Fibroblast of skin of left quadriceps (primary cell): ENCODE measurements at places on chromosomes 12 and 14.

DNA sequence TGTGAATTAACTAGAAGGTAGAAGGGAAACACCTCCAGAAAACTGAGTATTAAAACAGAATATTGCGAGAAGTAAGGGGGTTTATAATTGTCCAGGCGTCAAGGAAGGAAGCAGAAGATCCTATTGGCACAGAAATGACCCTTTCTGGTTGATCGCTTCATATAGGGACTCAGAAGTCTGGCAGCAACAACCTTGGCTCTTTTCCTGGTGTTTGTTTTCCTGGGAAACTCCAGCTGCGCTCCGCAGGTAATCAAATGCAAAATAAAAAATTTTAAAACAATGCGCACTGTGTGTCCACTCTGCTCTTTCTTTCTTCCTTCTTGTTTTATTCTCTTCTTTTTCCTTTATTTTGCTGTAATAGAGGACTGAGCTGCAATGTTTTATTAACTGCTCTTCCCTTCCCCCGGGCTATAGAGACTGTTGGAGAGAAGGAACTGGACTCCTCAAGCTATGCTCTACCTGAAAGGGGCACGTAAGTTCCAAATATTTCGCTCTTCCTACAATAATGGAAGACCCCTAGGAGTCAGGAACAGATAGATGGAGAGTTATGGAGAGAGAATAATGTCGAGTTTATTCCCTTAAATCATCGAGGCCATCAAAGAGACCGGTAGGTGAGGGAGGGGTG, 737 bp downstream of the SPX start:
- DNase-seq: no peak

DNA sequence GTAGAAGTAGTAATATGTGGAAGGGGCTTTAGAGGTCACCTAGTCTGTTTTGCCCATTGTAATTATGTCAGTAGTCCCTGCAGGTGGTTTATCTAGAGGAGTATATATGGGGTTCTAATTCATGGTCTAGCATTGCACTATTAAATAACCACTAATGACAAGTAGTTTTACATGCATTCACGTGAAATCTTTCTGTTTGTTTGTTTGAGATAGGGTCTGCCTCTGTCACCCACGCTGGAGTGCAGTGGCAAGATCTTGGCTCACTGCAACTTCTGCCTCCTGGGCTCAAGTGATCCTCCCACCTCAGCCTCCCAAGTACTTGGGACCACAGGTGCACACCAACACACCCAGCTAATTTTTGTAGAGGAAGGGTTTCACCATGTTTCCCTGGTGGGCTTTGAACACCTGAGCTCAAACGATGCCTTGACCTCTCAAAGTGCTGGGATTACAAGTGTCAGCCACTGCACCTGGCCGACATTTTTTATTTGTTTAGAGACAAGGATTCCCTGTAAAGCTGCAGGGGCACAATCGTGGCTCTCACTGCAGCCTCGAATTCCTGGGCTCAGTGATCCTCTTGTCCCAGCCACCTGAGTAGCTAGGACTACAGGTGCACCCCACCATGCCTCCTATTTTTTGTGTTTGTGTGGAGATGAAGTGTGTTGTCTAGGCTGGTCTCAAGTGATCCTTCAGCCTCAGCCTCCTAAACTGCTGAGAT, 12.0 kb upstream of the PSEN1 start:
- DNase-seq: no peak

DNA sequence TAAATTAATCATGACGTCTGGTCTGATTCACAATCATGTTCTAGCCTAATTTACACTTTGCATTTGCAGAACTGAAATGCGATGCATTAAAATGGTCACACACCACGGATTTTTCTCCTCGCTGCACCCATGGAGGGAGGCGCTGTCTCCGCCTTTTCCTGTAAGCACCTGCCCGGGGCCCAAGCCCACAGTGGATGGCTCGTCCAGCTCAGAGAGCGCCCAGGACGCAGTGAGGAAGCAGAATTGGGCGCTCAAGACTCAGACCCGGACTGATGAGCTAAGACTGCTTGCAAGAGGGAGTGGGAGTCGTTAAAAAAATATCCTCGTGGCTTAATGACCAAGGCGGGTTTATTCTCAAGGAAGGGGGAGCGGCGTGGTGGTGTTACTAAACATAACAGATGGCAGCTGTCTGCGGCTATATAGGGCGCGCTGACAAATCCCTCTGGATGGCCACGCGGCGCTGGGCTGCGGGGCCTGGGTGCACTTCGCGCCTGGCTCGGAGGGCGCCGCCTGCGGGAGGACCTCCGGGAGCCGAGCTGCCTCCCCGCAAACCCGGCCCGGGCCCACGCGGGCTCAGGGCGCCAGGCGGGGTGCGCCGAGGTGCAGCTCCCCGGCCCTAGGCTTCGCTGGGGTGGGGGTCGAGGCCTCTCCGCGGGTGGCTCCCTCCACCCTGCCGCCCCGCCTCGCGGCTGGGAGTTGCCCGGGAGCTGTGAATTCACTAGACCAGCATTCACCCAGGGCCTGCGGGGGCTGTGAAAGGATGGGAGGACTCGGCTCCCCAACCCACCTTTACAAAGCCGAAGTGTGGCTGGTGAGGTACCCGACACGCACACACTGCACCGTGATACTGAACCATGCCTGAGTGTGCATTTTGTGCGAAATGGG, 78.7 kb downstream of the PPM1A start:
- no peak for DNase-seq

- peak; percentile 62 for DNase-seq
These were observed 298.6 kb downstream of the PDZRN4 start for GRCh38 chr12:41486718-41487117.

DNA sequence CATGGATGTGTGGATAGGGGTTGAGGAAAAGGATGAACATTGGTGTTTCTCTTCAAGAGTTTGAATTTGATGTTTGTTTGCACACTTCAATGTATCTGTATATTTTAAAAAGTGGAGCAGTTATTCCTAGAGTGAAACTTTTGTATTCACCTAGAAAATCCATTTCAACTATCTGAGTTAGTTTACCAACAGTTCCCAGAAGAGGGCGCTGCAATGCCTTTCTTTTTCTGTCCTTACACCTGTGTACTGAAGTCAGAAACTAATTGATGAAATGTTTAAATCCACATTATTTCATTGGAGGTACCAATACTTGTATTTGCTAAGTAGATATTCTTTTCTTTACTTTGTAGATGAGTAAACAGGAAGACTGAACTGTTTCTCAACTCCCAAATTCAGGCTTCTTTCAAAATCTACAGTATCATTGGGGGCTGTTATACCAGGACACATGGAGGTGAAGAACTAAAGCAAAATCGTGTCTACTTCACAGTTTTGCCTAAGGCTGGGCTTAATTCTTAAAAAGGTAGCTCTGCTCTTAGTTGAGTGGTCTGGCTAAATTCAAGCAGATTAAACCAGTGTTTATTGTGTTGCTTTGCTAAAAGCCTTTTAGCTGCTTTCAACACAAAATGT, 26.6 kb upstream of the KLRB1 start:
- no peak for DNase-seq

GRCh38 chr12:109485201-109485600, 7.8 kb downstream of the UBE3B start:
- no peak for DNase-seq

GRCh38 chr12:121934309-121934664, 15.9 kb downstream of the CFAP251 start:
- no peak for DNase-seq

DNA sequence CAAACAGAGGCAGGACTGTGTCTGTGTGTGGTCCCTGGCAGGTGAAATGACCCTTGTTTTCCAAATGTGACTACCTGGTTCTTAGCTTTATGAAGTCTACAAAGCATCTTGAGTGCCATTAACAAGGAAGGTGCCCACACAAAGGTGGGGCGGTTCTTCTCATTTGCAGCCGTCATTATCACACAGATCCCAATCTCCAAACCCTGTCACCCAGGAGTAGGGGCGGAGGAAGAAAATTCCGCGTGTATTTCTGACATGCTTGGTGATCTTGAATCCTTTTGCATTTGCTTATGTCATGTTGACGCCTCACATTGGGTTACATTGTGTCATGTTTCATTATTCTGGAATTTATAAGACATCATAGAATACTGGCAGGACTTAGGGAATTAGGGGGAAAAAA, 277.3 kb downstream of the VRK1 start:
- DNase-seq: no peak

GRCh38 chr12:30201301-30202160, 417.8 kb upstream of the TMTC1 start:
- no peak for DNase-seq

DNA sequence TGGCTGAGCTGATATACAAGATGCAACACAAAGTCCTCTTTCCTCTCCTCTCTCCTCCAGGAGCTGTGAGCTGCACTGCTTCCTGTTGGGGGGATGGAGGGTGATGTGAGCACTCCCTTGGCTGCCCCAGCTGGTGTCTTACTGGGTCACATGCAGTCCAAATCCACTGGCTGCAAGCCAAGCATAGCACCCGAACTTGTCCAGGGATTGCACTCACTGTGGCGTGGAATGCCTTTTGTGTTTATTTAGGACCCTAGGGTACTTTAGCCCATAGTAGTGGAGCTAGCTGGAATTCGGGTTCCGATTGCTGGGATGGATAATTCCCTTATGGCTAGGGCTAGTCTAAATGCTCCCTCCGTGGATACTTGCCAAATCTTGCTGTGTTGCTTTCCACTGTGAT, 424.9 kb upstream of the SYT1 start:
- no peak for DNase-seq

DNA sequence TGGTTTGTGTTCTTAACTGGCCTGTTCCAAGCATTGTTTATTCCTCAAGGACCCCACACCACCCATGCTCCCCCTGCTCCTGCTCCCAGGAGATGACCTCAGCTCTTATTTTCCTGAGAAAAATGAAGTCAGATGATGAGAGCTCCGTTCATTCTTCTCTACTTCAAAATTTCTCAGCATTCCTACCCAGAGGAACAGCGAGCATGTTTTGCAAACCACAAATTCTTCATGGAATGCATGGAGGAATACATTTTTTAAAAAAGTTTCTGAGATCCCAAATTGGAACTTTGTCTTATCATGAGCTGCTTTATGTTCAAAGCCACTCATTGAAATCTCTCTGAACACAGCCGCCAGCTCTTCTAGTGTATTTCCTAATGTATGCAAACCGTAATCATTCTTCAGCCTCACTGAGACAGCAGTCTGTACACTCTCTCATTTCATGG, 44.9 kb downstream of the SYNE2 start:
- peak; percentile 61 for DNase-seq

GRCh38 chr12:79083181-79083580, 218.6 kb downstream of the SYT1 start:
- DNase-seq: no peak

DNA sequence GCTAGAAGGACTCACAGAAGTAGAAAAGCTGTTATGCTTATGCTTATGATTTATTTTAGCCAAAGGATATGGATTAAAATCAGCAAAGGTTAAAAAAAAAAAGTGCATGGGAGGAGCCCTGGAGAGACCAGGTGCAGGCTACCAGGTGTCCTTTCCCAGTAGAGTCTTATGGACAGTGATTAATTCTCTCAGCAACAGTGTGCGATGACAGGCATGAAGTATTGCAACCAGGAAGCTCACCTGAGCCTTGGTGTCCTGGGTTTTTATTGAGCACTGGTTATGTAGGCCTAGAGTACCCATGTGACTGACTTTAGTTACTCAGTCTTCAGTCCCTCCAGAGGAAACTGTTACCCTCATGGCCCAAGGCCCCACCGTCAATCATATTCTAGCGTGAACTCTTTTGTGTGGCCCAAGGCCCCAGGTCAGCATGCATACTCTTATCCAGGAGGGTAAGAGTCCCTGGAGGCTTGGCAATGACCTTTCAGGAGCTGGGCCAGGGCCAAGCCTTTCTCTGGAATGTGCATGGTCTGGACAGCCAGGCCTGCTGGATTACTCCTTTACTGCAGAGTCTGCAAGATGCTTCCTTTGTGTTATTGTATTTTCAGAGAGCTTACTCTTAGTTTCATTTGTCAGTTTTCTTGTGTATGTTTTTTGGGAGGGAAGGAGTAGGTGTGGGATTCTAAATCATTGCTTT, 69.6 kb upstream of the RD3L start:
- no peak for DNase-seq

DNA sequence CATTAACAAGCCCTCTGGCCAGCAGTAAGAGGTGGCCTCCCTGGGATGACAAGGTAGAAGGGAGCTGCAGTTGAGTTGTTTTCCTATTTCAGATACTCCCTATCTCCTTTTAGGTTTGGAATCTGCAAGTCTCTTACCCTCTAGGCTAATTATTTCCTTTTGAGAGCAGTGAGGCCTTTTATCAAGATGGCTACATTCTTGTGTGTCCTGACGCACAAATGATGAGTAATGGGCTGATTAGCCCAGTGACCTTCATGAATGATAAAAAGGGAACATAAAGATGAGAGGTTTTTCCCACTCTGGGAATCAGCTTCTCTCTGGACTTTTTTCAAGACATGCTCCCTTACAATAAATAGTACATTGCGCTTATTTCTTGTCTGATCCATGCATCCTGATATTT, 22.9 kb downstream of the DYRK2 start:
- no peak for DNase-seq

DNA sequence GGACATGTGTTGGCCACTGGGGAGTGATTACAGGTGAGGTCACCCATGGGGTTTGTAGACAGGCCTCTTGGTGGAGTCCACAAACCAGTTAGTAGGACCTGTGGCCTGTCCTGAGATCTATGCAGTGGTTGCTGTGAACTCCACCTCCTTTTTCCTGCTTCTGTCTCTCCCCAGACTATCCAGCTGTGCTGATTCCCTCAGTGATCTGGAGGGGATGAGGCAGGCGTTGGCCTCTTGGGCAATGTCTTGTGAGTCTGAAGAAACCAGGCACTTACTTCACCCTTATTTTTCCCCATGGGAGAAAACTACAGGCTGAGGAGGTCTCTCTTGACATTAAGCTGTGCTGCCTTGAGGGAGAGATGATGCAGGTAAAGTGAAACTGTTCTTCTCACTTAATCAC, 257.2 kb upstream of the PRICKLE1 start:
- no peak for DNase-seq

GRCh38 chr14:91878274-91878673, 10.9 kb upstream of the TC2N start:
- no peak for DNase-seq

- DNase-seq: no peak
These were observed 3.5 kb downstream of the GCN1 start for GRCh38 chr12:120190985-120191480.

GRCh38 chr12:91722072-91722471, 423.6 kb downstream of the BTG1 start:
- no peak for DNase-seq

DNA sequence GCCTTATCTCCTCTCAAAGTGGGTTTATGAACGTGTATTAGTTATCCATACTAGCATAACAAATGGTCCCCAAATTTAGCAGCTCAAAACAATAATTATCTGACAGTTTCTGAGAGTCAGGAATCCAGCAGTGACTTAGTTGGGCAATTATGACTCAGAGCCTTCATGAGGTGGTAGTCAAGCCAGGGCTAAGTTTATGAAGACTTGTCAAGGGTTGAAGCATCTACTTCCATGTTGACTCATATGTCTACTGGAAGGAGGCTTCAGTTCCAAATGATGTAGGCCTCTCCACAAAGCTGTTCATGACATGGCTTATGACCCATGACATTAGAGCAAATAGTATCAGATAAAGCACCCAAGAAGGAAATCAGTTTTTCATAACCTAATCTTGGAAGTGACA, 73.2 kb downstream of the IPO8 start:
- peak; percentile 3 for DNase-seq

DNA sequence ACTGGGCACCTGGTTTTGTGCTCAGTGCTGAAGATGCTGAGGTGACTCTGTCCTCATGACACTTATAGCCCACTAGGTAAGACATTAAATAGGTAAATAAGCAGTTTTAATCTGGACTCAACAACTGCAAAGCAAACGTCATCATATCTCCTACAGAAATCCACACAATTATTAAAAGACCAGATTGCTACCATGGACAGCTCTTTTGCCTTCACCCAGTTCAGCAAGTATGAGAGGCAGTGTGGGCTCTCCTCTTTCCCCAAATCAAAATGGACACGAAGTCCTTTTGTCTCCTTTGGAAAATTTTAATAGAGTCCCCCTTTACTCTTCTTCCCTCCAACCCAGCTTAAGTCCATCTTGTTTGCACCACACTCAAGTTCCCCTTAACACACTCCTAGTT, 171.1 kb downstream of the RPAP3 start:
- DNase-seq: no peak
